Mucosa of gallbladder (tissue), 1 donor: ENCODE measurements at places on chromosomes 16 and 17.

DNA sequence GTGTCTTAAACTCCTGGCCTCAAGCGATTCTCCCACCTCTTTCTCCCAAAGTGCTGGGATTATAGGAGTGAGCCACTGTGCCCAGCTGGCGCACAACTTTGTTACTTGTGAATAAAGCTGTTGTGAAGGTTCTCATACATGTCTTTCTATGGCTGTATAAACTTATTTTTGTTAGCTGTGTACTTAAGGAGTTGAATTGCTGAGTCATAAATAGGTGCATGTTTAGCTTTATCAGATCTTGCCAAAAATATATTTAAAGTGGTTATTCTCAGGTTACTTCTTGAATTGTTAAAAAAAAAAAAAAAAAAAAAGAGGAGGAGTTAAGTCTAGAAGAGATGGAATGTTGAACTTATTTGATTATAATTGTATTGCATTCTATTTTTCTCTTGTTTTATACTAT, 47.6 kb upstream of the IRX3 start:
- no peak for DNase-seq

GRCh38 chr16:53809088-53809932, 105.4 kb downstream of the FTO start:
- DNase-seq: no peak

DNA sequence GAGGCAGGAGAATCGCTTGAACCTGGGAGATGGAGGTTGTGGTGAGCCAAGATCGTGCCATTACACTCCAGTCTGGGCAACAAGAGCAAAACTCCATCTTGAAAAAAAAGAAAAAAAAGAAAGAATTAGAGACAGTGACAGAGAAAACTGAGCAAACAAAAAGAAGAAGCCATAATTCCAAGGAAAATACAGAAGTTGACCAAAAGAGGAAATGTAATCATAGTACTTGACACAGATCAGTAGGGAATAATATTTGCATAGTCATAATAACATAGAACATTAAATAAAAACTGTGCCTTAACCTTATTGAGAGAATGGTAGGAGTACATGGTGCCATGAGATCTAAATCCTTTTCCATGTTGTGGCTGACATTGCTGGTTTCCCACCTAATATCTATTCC, 14.7 kb upstream of the USP31 start:
- DNase-seq: no peak

DNA sequence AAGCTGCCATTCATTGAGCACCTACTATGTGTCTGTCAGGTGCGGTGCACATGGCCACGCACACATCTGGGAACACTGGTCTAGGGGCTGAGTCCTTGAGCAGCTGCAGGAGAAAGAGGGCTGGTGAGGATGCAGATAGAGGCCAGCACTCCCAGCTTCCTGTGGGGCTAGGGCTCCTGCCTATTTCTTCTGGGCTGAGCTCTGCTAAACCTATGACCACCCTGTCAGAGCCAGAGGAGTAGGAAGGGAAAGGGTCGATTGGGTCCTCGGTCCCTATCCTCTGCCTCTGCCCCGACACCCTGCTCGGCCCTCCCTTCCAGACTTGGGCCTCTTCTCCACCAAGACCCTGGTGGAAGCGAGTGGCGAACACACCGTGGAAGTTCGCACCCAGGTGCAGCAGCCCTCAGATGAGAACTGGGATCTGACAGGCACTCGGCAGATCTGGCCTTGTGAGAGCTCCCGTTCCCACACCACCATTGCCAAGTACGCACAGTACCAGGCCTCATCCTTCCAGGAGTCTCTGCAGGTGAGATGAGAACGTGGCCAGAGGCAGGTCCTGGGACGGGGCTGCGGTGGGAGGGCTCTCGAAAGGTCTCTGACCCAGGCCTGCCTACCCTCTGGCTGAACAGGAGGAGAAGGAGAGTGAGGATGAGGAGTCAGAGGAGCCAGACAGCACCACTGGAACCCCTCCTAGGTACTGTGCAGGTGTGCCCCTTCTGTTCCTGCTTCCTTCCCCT, 4.0 kb upstream of the TMEM88 start:
- DNase-seq: no peak

- DNase-seq: no peak
Measured at GRCh38 chr16:11329071-11329491, 16.2 kb upstream of the RMI2 start.

- DNase-seq: no peak
Measured at GRCh38 chr16:84559311-84559932, 55.0 kb upstream of the MEAK7 start.

DNA sequence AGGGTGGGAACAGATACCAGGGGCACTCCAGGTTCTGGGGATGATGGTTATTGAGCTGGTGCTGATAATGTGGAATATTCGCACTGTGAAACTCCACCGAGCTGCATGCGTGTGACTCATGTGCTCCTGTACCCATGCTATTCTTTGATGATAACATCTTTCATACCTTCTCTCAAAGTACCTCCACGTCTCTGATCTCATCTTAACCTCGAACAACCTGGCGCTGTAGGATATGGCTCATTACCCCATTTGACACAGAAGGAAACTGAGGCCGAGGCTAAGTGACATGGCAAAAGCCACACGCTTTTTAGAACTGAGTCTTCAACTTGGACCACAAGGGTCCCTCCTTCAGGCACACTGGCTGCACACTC, 30.2 kb upstream of the MRPS23 start:
- DNase-seq: no peak

GRCh38 chr16:89045181-89045815, 48.4 kb upstream of the ACSF3 start:
- DNase-seq: no peak

DNA sequence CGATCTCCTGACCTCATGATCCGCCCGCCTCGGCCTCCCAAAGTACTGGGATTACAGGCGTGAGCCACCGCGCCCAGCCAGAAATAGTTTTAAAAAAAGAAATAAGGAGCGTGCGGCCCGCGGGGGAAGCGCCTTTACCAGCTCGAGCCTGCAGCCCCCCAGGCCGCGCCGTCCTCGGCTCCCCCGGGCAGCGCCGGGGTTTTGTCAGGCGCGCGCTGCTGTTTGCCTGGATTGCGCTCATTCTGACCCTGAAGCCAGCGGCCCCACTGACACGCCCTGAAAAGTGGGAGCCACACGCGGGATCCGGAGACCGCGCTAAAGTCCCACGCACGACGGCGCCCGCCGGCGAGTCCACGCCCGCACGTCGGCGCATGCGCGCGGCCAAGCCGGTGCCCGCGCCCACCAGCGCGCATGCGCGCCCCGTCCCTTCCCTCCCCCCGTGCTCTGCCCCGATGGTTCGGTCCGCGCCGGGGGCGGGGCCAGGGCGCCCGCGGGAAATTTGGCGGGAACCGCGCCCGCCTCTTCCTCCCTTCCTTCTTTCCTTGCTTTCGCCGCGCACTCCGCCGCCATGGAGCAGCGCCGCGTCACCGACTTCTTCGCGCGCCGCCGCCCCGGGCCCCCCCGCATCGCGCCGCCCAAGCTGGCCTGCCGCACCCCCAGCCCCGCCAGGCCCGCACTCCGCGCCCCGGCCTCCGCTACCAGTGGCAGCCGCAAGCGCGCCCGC, at the start of gene CDT1:
CDT1 (plus strand) TSS at position 526 of the 724 bp plus-strand sequence; CDS start at position 569, 43 bp downstream.
- DNase-seq: peak; percentile 82

- no peak for DNase-seq
Measured at GRCh38 chr16:70304892-70305448, 6.0 kb downstream of the DDX19B start.

DNA sequence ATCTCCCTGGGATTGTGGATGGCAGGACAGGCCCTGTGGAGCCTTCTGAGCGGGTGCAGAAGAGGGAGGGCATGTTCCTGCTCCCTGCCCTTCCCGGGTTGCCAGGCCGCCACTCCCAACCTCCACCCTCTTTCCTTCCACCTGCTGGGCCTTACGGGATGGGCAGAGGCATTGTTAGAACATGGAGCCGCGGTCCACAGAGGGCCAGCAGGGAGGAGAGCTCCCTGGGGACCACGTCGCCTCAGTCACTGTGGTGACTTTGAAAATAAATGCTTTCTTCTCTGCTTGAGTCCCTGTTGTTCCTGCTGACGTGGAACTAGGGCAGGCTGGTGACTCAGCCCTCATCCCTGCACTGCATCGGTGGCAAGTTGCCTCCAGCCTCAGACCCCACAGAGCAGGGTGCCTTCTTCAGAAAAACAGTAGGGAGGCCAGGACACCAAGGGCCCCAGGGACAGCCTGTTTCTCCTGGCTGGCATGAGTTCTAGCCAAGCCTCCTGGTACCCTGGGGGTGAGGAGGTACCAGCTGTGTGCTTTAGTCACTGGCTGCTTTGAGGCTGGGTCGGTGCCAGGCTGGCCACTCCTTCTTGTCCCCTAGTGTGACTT, 224.9 kb downstream of the SEC14L1 start:
- peak; percentile 67 for DNase-seq

- no peak for DNase-seq
Measured at GRCh38 chr17:76674600-76674999, 31.0 kb upstream of the ST6GALNAC1 start.

GRCh38 chr17:76270770-76271668, 5.9 kb downstream of the UBALD2 start:
- DNase-seq: no peak

- DNase-seq: no peak
Measured at GRCh38 chr16:50712560-50712898, 19.1 kb downstream of the NOD2 start.

GRCh38 chr17:75774991-75775668, 9.5 kb upstream of the UNK start:
- DNase-seq: no peak

DNA sequence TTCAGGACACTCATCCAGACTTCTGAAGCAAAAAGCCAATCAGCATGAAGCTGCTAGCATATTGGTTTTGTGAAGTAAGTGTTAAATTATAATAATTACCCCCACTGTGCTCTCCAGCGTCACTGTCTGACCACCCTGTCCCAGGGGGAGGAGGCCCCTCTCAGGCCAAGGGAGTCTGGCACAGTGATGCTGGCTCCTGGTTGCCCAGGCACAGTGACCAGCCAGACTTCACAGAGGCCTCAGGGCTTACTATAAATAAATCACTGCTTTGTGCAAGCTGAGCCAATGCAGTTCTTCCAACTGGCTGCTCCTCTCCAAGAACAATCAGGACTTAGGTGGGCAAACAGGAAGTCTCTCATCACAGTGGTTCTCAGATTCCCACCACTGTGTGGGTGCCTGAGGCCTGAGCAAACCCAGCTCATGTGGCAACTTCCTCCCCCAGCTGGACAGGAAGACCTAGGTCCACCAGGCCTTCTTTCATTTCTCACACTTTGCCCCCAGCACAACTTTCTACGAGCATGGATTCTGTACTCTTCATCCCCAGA, 1.7 kb upstream of the DBNDD1 start:
- DNase-seq: no peak

DNA sequence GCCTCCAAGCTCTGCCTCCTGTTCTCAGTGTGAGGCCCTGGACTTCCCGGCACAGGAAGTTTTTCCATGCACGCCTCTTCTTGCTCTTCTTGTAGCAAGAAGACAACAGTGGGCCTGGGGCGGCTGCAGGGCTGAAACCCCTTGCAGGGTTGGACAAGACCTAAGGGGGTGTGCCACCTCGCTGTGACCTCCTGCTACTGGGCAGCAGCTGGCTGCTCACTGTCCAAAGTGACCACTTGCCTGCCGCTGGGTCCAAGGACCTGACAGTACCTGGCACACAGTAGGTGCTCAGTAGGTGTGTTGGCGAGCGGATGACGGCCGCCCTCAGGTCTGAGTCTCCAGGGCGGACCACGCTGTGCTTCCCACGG, 331.6 kb downstream of the C16orf95 start:
- DNase-seq: no peak

- DNase-seq: no peak
Measured at GRCh38 chr17:1183171-1183873, 3.5 kb upstream of the ABR start.

GRCh38 chr17:207775-208174, 26.3 kb upstream of the DOC2B start:
- no peak for DNase-seq

DNA sequence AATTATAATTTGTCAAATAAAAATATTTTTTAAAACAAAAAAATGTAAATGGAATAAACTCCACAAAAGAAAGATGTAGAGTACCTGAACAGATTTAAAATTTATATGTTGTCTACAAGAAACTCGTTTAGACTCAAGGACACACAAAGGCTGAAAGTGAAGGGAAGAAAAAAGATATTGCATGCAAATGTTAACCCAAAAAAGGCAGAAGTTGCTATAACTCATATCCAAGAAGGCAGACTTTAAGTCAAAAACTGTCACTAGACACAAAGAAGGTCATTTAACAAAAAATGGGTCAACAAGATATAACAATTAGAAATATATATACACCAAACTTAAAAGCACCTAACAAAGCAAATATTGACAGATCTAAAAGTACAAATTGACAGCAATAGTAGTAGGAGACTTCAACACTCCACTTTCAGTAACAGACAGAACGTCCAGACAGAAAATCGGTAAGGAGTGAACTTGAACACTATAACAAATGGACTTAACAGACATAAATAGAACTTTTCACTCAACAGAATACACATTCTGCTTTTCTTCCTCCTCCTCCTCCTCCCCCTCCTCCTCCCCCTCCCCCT, 40.8 kb upstream of the MYLK3 start:
- no peak for DNase-seq

GRCh38 chr16:72174726-72175125, 2.8 kb upstream of the PMFBP1 start:
- DNase-seq: no peak

DNA sequence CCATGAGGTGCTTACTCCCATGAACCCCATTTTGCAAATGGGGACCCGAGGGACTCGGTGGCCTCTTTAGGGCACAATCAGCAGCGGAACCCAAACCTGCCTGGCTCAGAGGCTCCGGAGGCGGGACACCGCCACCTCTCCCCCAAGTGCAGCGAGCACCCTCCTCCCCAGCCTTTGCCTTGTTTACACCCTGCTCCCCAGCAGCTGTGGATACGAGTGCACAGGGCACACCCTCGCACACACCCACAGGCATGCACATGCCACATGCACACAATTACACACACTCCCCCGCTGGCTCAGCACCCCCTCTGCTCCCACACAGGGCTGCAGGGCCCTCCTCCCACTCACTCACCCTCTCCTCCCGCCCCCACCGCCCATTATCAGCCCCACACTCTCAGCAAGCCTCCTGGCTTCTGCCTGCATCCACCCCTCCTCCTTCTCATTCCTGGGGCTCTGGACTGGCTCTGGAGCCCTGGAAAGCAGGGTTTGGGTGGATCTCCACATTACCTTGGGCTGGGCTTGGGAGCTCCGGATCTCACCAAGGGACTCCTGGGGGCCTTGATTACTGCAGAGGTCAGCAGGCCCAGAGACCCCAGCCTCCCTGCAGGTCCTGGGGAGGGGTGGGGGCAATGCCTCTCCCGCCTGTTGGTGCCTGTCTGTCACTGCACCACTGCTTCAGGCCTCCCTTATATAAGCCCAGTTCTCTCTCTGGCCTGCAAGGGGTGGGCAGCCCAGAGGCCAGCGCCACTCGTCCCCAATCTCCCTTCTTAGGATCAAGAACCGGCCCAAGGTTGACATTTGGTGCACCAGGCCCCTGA, 6.4 kb downstream of the PDK2 start:
- peak; percentile 71 for DNase-seq

GRCh38 chr16:66274335-66275110, 92.0 kb upstream of the CDH5 start:
- no peak for DNase-seq
